Effector memory CD4-positive, alpha-beta T cell (primary cell): ENCODE measurements at places on chromosomes 7 and 10.

GRCh38 chr7:143295870-143296269, 7.7 kb downstream of the CASP2 start:
- DNase-seq: no peak

DNA sequence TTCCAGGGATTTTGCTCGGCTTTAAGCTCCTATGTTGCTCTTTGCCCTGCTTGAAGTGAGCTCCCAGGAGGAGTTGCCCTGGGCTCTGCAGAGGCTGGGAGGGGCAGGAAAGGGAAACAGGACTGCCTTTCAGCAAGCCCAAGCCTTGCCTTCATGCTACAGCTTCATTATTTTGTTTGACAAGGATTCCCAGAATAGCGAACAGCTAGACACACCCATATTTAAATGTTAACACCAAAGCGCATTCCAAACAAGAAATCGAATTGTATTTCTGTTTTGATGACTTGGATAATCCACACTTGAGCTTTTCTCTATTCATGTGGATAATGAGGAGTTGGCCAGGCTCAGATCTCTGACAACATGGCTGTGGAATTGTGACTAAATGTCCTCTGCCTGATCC, 6.3 kb downstream of the KIAA1217 start:
- DNase-seq: no peak

GRCh38 chr7:4085937-4086691, 596.0 kb upstream of the FOXK1 start:
- DNase-seq: no peak

DNA sequence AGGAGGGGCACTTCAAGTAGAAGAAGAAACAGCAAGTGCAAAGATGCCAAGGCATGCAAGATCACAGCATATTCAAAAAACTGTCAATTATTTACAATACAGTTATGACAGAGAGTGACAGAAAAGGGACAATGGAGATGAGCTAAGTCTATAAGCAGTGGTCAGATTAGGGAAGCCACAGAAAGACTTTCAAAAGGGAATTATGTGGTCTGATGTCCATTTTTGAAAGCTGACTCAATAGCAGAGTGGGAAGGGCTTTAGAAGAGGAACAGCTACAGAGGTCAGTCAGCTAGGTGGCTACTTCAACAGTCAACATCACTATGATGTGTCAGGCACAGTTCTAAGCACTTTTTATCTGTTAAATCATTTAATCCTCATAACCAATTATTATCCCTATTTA, 45.2 kb upstream of the SPOCK2 start:
- DNase-seq: no peak

DNA sequence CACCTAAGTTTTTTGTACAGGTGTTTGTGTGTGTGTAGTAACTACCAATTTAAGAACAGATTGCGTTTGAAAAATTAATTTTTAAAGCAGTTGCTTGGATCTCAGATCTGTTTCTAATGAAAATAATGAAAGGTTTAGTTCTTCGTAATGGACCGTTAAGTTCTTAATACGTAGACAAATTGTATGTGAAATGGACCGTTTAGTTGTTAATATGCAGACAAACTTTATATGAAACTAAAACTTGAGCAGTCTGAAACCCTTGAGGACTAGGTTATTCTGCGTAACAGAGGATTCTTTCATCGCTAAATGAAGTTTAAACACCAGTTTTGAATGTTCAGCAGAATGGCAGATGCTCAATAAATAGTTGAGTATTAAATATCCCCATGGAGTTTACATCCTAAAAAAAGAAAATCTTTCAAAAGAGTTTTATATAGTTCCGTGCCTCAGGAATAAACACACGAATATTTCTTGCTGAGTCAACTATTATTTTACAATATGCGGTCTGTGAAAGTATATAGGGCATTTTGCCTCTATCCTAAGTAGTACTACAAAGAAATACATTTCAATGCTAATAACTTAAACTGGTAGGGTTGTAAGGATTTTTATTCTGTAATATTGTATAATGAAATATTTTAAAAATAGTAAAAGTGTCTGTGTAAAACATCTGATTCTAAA, 1.2 kb downstream of the DBF4 start:
- DNase-seq: no peak

DNA sequence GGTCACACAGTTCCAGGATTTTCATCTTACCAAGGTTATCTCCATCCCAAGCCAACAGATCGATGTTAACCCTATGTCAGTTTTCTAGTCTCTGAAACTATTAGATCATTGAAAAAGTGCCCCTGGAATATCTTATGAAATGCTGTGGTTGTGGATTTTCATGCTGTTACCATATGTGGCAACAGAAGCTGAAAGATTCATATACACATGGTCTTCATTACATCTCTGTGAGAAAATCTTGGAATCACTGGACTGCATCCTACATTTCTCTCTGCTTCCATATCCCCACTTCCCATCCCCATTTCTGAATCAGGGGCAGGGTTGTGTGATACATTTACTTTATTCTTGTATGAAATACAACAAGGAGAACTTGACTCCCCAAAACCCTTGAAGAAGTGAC, 146.1 kb downstream of the SLC16A9 start:
- DNase-seq: no peak

GRCh38 chr10:35336921-35337823, 863 bp downstream of the CCNY start:
- peak; percentile 1 for DNase-seq

DNA sequence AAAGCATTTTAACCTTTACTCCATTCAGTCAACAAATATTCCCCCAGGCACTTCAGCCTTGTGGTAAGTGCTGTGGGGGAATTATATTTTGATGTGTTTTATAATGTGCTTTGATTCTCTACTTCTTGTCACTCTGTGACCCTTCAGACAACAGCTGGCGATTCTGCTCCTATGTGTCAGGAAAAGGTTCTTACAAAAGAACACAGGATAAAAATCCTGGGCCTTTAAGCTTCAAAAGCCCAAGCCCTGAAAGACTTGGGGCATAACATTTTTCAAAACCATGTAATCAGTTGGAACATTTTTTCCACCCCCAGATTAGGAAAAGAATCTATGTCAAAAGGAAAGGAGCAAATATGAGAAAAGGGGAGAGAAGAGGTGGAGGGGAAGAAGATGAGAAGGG, 37.8 kb upstream of the LRRC17 start:
- no peak for DNase-seq

DNA sequence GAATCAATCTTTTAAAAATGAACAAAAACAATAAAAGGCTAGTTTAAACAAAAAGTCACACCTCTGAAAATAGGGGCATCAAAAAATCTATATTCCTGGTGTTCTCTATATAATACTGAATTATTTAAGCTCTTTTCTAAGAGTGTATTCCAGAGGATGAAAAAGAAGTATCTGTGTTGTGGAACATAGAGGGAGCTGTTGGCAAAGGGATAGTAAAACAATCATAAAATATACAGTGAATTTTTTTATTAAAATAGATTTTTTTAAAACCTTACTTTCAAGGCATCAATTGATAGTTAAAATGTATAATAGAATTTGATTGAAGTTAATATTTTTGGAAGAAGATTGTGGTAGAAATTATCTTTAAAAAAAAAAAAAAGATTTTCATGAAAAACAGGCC, 1409.1 kb upstream of the CELF2 start:
- no peak for DNase-seq

GRCh38 chr10:104201636-104202035, 30.5 kb downstream of the CFAP43 start:
- DNase-seq: no peak

GRCh38 chr7:38244516-38244915, 28.9 kb downstream of the TARP start:
- no peak for DNase-seq

GRCh38 chr10:97047083-97047736, 138.5 kb downstream of the SLIT1 start:
- DNase-seq: no peak

GRCh38 chr10:22764639-22765038, 50.3 kb upstream of the PIP4K2A start:
- DNase-seq: no peak

- DNase-seq: no peak
Measured at GRCh38 chr7:139246905-139247304, 15.9 kb downstream of the UBN2 start.

- no peak for DNase-seq
Measured at GRCh38 chr10:25506821-25507335, 332.1 kb downstream of the GPR158 start.

- DNase-seq: no peak
Measured at GRCh38 chr10:56139405-56139804, 221.7 kb downstream of the ZWINT start.

- no peak for DNase-seq
Measured at GRCh38 chr10:97519342-97519741, 20.6 kb downstream of the UBTD1 start.

DNA sequence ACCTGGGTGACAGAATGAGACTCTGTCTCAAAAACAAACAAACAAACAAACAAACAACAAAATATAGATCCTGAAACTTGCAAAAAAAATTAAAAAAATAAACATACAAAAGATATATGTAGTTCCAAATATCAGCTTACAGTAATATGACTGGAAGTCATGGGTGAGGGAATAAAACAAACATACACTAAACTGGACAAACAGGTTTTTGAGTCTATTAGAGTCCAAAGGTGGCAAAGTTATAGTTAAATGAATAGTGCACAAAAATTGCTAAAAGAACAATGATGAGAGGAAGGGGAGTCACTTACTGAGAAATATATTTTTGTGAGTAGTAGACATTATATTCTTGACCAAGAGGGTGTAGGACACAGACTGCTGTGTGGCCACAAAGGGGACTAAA, 16.7 kb upstream of the RSBN1L start:
- no peak for DNase-seq

DNA sequence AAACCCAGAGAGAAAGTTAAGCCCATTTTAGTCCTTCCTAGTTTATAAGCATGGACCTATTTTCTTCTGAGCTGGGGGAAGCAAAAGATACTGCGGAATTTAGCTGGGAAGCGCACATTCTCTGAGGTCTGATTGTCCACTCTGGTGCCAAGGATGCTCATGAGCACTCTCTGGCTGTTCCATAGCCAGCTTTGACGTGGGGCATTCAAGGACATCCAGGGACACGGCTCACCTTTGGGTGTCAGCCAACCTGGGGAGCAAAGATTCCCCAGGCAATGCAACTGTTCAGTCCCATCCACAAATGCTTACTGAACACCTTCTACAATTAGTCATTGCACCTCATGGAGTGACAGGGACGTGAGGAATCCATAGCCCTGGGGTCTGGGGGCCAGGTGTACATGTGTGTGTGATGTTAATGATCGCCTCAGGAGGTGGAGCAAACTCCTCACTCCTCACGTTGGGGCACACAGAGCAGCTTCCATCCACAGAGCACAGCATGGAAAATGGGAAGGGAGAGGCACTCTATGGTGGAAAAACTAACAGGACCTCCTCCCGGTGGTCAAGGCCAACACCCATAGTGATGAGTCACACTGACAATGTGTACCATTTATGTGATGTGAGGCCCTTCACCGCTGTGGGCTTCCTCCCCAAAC, 67.5 kb upstream of the IGFBP3 start:
- DNase-seq: no peak

- no peak for DNase-seq
Measured at GRCh38 chr7:5303591-5304505, 21.1 kb downstream of the SLC29A4 start.

- no peak for DNase-seq
Measured at GRCh38 chr7:82106201-82106600, 336.4 kb upstream of the HGF start.

DNA sequence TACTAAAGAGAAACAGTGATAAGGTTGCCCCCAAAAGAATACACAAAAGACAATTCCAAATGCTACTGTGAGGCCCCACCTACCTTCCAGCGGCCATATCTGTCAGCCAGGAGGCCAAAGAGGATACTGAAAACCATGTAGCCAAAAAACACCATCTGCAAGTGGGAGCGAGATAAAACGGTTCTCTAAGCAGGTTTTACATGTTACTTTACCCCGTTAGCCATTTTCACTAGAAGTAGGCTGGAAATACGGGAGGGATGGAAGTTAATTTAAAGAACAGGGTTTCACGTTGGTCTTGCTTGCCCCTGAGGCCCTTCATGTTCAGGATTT, 38.2 kb downstream of the SVOPL start:
- no peak for DNase-seq

DNA sequence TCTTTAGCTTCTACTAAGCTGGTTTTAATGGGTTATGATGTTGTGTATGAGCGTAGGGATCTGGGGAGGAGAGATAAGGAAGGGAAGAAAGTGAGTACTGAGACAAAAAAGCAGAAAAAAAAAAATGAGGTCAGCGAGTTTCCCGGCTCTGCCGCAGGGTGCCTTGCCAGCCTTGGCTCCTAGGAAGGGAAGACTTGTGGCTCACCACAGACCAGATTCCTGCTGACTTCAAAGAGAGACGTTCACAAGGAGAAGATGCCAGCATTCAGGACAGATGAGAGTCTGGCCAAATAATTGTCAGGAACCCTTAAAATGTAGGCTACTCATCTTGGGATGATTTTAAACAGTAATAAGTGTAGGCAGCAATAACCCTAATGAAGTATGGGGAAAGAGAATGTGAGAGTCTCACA, 11.4 kb upstream of the FAS start:
- DNase-seq: no peak

DNA sequence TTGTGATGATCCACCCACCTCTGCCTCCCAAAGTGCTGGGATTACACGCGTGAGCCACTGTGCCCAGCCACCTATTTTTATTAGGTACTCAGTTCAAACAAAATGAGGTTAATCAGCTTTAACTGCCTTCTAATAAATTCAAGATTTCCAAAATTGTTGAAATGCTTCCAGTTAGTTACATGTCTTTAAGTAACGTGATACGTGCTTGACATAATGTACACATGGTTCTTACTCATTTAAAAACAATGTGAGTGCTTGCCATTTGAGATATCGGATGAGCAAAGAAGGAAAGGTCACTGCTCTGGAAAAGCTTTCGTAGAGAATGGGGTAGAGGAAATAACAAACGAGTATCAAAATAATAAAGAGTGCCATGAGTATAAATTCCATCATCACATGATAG, 83.6 kb downstream of the KMT2E start:
- DNase-seq: no peak

DNA sequence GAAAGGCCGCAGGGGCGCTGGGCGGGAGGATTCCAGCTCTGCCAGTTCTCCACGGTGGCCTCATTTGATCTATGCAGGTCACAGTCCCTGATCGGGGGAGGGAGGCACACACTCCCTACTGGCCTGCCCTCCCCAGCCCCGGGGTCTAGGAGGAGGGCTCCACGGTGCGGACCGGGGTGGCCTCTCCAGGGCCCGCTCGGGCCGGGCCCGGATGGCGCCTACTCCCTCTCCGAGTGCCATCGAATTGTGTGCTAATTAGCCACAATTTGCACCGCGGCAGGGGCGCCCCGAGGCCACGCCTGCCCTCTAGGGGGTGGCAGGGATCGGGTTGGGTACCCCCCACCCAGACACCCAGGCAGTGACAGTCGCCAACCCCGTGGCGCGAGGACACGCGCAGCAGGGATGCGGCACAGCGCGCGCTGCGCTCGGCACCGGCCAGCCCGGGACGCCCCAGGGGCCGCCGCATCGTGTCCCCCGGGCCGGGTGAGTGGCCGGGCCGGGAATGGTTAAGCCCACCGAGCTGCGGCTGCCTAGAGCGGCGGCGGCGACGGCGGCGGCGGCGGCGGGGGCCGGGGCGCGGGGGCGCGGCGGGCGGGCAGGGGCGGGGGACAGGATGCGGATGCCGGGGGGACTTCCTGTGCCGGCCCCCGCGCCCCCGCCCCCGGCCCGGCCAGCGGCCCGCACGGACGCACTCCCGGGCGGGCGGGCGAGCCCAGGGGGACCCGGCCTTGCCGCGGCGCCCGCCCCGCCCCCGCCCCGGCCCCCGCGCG, at the start of gene ZNF853:
Gene ZNF853, plus strand, starts transcription at position 658 of the 770 bp plus-strand sequence. CDS start 565 bp downstream, outside the sequence.
- DNase-seq: no peak
